ENCODE measurements at places on chromosomes 2 and 18.

DNA sequence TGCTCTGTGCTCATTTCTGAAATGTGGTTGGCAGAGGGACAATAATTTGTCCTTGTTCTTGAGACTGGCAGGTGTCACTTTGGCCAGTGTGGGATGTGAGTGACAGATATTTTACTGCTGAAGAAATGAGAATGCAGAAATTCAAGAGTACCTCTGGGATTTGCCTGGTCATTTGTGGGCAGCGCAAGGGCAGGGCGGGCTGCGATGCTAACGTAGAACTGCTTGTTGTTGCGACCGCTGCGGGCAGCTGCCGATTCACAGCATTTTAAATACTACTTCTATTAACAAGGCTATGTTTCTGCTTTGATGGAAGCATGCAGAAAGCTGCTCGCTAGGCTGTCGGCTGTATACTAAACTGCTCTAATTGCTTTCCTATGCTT, 268.6 kb downstream of the FIGN start:
- no peak for DNase-seq

DNA sequence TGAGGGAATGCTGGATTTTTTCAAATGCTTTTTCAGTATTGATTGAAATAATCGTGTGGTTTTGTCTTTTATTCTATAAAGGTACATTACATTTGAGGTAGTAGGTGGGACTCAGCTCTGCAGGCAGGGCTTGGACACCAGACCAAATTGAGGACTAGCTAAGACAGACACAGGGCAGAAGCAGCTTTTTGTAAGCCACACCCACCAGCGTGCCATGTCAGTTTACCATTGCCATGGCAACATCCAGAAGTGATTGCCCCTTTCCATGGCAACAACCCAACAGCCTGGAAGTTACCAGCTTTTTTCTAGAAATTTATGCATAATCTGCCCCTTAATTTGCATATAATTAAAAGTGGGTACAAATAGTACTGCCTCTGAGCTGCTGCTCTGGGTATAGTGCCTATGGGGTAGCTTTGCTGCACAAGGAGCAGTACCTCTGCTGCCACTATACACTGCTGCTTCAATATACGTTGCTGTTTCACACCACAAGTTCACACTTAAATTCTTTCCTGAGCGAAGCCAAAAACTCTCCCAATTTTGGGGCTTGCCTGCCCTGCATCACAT, 23.6 kb upstream of the VWA3B start:
- no peak for DNase-seq

DNA sequence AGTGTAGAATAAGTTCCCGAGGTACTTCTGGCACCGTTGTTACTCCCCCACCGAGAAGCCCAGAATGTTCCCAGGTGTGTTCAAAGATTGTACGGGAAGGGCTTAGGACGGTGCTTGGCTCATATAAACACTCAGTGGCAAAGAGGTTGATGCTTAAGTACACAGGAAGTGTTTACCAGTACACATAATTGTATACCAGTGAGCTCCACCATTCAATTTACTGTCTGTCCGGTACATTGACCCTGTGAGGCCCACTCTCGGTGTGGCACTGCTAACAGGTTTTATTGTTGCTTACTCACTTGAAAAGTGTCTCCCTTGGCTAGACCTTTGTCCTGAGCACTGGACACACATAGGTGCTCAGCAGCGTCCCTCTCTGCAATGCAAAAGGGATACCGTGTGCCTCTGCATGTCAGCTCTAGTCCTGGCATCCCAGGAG, 191.0 kb downstream of the NEDD4L start:
- DNase-seq, result no peak

DNA sequence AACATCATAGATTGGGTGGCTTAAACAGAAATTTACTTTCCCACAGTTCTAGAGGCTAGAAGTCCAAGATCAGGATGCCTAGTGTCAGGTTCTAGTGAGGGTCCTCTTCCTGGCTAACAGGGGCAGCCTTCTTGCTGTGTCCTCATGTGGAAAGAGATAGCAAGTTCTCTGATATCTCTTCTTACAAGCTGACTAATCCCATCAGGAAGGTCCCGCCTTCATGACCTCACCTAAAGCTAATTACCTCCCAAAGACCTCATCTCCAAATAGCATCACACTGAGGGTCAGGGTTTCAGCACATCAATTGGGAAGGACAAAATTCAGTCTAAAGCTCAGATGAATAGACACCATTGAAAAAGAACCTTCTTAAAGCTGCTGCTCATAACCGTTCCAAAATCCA, 22.9 kb downstream of the ACVR1 start:
- DNase-seq, result no peak

DNA sequence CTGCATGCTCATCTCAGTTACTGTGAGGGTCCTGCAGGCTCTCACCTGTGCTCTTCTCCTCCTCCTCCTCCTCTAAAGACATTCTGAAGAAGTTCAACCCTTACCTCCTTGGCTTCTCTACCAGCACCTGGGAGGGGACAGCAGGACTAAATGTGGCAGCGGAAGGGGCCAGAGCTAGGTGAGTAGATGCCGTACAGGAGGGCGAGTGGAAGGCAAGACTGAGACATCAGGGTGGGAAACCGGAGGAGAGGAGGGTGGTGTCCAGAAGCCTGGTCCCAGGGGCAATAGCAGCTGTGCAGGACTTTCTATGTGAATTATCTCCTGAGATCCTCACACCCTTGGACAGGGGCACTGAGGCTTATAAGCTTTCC, 124.9 kb downstream of the PLB1 start:
- no peak for DNase-seq

- no peak for DNase-seq
These were observed 74.6 kb upstream of the UNC80 start for GRCh38 chr2:209696836-209697711.

GRCh38 chr18:13382366-13382953, 163.9 kb downstream of the LDLRAD4 start:
- DNase-seq, result no peak

- no peak for DNase-seq
These were observed 194.1 kb downstream of the SS18 start for GRCh38 chr18:25896178-25896780.

All from activated T-helper 1 cell treated with Interleukin-2 at 50 U/mL for 16 hours (primary cell).